ENCODE measurements at places on chromosomes 5 and 9.

- DNase-seq: no peak
Observed at GRCh38 chr9:105447386-105447813, 434 bp upstream of the FSD1L start.

DNA sequence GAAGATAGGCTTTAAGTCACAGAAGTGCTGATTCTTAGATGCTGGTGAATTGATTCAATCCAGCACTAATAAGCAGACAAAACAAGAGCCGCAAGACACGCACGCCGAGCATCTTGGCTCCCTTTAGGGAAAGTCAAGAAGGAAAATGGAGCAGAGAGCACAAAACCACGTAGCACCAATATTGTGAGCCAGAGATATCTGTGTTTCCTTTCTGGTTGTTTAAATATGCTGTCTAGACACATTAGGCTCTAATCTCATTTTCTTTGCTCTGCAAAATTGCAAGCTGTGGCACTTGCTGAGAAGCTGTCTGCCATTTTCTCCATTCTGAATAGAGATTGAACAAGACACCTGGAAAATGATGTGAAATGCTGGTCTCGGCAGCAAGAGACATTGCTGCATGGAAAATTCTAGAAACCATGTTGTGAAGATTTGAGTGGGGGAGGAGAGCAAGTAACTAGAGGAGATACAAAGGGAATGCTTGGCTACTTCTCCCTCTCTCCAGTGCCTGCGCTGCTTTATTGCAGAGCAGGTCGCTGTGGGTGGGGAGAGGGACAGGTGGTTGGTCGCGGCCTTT lies 336.3 kb downstream of the MED10 start:
- DNase-seq: no peak

DNA sequence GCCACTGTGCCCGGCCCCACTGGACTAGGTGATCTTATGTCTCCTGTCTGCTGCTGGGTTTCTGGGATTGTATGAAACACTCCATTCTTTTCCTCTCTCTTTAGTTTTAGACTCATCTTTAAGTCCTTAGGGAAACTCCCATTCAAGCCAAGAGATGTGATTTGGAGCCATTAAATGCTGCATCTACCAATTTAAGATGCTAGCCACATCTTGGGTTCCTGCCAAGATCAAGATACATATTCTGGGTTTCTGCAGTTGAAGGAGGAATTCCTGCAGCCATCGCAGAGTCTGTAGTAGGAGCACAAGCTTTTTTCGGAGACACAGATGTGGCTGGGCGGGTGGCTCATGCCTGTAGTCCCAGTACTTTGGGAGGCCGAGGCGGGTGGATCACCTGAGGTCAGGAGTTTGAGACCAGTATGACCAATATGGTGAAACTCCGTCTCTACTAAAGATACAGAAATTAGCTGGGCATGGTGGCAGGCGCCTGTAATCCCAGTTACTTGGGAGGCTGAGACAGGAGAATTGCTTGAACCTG lies 23.2 kb downstream of the STXBP1 start:
- peak; percentile 34 for DNase-seq

DNA sequence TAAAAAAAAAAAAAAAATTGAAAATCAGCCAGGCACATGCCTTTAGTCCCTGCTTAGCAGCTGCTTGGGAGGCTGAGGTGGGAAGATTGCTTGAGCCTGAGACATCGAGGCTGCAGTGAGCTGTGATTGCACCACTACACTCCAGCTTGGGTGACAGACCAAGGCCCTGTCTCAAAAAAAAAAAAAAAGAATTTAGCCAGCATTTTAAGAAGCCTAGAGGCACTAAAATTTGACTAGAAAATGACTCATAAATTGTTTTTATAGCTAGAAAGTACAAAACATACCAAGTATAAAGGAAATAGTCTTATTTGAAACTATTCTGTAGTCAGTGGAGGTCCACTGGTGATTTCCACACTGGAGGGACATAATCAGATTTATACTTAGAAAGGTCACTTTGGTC lies 17.5 kb downstream of the LRRC70 start:
- no peak for DNase-seq

GRCh38 chr9:5455181-5455580 lies 4.8 kb downstream of the CD274 start:
- DNase-seq: peak; percentile 51

DNA sequence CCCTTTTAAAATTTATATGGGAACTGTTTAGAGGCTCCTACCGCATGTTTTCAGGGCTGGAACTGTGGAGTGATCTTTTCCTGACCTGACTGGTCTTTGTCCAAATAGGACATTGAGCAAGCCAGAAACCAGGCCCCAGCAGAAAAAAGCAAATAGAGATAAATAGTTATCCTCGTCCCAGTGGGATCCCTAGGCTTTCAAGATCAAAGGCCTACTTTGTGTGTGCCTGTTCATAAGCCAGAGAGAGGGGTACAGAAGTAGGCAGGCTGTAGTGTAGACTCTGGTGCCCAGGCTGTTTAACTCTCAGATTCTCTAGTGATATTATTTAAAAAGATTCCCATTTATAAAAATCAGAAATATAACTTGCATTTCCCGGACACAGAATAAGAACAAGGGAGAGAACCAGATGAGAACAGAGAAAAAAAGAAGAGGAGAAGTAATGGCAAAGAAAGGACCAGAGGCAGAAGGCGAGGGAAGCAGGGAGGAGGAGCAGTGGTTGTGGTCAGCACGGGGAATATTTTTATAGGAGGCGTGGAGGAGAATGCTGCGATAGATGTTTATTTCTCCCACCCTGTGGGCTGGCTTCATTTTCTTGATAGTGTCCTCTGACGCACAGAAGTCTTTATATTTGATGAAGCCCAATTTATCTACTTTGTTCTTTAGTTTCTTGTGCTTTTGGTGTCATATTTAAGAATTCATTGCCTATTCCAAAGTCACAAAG lies 101.2 kb downstream of the AOPEP start:
- DNase-seq: peak; percentile 81

GRCh38 chr9:33320230-33320567 lies 29.9 kb downstream of the NFX1 start:
- DNase-seq: no peak

DNA sequence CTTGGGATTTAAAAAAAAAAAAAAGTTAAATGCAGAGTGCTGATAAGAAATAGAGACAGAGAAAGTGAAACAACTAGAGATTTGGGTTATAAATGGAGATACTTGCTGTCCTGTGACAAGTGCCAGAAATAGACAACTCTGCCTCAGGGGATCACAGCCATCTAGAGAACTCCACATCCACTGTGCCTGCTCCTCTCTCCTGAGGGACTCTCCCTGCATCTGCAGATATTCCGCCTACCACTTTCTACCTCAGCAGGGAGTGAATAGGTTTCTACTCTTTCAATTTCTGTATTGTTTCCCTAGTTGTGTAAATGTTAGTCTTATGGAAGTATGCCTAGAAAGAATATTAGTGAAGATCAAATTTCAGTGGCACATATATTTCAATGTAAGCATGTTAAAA lies 307.2 kb downstream of the HTR1A start:
- no peak for DNase-seq

GRCh38 chr5:32951003-32951402 lies 239.9 kb downstream of the NPR3 start:
- DNase-seq: no peak

DNA sequence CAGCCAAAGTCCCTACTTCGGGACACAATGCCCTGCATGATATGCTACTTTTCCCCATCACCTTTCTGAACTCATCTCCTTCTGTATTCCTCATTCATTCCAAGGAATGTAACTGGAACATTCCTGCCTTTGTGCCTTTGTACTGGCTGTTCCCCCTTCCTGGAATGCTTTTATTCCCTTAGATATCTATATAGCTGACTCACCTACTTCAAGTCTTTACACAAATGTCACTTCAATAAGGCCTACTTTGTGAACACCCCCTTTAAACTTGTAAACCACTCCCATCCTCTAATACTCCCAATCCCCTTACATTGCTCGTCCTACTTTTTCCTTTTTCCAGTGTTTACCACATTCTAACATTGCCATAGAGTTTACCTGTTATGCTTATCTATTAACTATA lies 2.4 kb downstream of the NOL6 start:
- DNase-seq: no peak

DNA sequence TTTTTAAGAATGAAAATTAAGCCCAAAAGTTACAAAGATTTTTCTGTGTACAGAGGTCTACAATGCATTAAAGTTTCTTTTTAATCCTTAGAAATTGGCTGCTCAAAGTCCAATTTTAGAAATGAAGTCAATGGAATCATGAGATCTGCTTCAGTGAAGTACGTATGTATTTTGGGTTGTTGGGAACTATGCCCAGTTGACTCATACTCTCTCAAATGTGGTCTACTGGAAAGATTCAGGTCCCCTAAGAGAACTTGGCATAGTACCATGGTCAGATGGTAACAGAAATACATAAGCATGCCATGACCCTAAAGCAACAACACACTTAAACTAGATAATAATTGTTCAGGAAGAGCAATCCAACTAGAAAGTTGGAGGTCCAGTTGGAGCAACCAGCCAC lies 23.0 kb downstream of the FBLL1 start:
- peak; percentile 99 for DNase-seq

DNA sequence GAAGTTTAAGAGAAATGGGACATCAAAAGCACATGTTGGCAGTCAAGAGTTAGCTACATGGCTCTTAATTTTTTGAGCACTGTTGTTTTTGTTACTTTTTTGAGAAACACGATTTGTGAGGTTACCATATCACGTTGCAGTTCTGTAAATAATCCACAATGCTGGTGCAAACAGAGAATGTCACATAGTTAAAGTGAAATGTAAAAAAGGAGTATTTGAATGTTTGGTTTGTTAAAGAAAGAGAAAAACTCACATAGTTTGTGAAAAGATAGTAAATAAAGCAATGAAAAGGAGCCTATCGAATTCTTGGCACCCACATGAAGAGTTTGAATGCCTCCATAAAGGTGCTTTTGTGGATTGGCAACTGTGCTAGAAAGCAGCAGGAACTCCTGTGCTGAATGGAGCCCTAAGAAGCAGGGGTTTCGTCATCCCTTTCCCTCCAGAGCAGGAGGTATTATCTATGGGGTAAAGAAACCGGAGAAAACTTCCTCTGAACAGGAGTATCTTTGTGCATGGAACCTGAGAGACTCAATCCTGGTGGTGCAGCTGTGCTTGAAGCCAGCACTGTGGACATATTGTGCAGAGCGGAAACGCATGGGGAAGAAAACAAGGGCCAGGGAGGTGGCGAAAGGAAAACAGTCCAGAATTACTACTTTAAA lies 148.5 kb upstream of the OTULINL start:
- DNase-seq: peak; percentile 61

DNA sequence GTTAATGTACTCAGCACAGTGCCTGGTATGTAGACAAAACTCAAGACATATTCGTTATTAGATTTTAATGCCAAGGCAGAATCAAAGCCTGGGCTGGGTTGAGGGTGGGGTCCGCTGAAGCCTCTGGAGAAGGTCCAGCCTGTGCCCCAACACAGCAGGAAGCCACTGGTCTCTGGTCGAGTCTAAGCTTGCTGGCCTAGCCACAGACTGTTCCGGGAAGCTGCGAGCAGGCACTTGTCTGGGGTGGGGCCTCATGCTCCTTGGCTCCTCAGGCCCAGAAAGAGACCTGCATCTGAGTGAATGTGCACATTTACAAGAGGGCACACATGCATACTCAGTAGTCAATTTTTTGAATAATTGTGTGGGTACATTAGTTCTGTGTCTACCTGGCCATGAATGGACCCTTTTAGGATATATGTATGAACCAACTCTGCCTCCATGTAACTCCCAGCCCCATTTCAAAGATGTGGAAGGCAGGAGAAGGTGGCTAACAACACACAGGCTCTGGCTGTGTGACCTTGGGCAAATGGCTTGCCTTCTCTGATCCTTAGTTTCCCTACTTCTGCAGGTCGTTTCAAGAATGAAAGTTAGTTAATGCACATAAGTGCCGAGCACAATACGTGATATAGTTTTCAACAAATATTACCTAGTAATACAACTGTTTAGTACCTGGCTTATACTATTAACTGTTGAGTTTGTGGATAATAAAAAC lies 18.3 kb downstream of the FAT2 start:
- no peak for DNase-seq

- DNase-seq: no peak
Observed at GRCh38 chr5:57698802-57699201, 216.2 kb upstream of the ACTBL2 start.

DNA sequence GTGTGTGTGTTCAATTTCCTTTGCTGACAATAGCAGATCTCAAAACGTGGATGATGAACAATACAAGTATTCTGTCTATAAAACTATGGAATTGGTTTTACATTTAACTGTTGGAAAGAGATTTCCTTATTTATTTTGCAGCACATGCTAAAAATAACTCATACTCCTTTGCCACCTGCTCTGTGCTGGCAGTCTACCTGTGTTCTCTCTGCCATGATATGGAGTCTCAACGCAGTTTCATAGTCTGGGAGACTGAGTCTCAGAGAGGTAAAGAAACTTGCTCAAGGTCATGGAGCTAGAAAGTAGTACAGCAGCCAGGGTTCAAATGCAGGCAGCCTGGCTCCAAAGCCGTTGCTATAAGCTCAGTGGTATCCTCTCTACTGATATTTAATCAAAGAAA lies 466.0 kb upstream of the DAP start:
- DNase-seq: no peak

- DNase-seq: no peak
Observed at GRCh38 chr5:61675015-61675692, 343.1 kb downstream of the ZSWIM6 start.

DNA sequence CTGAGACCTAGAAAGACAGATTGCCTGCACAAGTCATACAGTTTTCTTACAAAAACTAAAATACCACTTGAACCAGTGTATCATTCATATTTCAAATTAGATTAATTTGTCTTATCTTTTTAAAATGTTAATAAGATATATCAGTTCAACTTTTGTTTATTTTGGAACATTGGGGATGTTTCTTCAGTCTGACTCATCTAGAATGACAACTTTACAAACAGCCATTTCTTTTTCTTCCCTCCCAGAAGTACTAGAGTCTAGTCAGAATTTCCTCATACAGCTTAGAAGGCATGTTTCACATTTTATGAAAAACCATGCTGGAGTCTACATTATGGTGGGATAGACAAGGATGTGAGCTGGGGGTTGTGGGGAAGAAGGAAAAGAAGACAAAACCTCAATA lies 262.5 kb downstream of the NFIB start:
- peak; percentile 45 for DNase-seq

DNA sequence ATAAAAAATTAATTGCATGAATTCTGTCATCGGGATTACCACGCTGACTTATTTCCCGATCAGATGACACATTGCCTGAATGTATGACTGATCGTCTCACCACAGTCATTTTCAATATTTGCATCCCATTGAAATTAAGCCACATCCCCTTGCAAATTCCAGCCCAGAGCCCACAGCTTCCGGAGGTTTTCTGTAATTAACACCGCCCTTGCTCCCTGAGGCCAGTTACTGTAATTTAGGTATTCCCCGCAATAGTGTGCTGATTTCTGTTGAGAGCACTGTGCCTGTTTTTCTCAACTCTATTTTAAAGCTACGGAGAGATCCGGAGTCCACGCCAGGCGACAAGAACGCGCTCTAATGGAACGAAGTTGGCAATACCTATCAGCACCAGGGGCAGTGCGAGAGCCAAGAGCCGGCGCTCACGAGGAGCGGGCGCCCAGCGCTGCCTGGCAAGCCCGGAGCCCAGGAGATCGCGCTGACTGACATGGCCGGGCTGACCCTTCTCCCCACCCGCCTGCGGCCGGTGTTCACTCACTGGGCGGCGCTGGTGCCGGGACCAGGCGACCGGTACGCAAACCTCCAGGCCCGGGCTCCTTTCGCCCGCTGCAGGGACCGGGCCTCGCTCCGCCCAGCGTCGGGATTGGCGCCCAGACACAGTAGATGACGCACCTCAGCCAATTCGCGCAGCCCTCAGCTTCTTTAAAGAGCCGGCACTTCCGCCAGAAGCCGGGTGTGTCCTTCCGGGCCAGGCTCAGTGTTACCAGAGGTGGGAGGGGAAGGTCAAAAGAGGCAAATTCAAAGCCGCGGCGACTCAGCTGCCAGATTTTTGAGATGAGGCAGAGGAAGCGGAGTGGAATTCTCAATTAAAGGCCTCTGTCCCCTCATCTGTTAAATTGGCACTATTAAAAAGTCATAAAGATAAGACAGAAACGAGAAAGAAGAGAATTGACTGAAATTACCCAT lies at the start of gene PLGRKT:
PLGRKT (minus strand) TSS at position 672 of the 963 bp plus-strand sequence. CDS start 5,948 bp downstream, outside the sequence.
- DNase-seq: peak; percentile 93
